ENCODE measurements at places on chromosomes 5 and 9. TPM values are rescaled to one million over a fixed set of nuclear protein-coding genes. Genes with fewer than 3 reads are reported as not detected.

DNA sequence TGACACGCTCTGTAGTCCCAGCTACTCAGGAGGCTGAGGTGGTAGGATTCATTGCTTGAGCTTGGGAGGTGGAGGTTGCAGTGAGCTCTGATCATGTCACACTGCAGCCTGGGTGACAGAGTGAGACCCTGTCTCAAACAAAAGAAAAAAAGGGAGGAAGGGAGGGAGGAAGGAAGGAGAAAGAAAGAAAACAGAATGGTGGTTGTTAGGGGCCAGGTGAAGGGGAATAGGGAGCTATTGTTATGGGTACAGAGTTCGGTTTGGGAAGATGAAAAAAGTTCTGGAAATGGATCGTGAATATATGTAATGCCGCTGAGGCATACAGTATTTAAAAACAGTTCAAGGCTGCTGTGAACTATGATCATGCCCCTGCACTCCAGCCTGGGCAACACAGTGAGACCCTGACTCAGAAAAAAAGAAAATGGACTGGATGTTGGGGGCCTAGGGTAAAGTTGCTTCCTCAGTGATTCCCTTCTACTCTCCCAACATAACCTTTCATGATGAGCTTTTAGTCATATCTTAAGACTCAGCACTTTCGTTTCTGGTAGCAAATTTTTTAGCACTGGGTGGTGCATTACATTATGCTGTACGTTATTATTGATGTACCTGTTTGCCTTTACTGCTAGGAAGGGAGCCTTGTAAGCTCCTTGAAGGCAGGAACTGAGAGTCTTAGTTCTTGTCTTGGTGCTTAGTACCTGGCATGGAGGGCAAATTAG, 4.0 kb downstream of the CTNNA1 start:
- no peak overlapping the region for H3K4me3 ChIP-seq
- no peak overlapping the region for H3K27ac ChIP-seq
- peaks cover 48% of the 10 kb centered on the region for H3K4me1 ChIP-seq
- peaks cover 41% of the 10 kb centered on the region for H3K36me3 ChIP-seq

DNA sequence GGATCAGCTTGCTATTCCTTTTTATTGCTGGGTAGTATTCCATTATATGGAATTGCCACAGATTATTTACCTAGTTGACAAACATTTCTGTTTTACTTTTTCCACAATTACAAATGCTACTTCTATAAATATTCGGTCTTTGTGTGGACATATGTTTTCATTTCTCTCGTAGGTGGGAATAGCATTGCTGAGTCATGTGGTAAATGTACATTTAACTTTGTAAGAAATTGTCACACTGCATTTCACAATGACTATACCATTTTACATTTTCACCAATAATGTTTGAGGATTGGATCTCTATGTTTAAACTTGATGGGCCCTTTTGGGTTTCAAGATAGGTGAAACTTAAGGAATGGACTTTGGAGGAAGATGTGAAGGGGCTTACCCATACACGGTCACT, 19.7 kb downstream of the RAI14 start:
- H3K4me1 ChIP-seq = peaks cover 38% of the 10 kb centered on the region
- H3K27me3 ChIP-seq = no peaks in the 10 kb centered on the region

GRCh38 chr9:77750284-77750683, 102.2 kb upstream of the GNA14 start:
- DNase-seq = no peak
- H3K27me3 ChIP-seq = no peaks in the 10 kb centered on the region
- peak overlapping the region; percentile 30 for H3K27ac ChIP-seq
- H3K36me3 ChIP-seq = no peaks in the 10 kb centered on the region
- H3K4me3 ChIP-seq = no peak overlapping the region
- peaks cover 36% of the 10 kb centered on the region for H3K4me1 ChIP-seq

- H3K27me3 ChIP-seq = no peaks in the 10 kb centered on the region
- H3K4me1 ChIP-seq = peaks cover 6% of the 10 kb centered on the region
- H3K4me3 ChIP-seq = no peak overlapping the region
Observed at GRCh38 chr5:132000677-132001453, 10.6 kb downstream of the ACSL6 start.

- no peak overlapping the region for H3K4me3 ChIP-seq
- H3K36me3 ChIP-seq = no peaks in the 10 kb centered on the region
- no peak for DNase-seq
- no peaks in the 10 kb centered on the region for H3K4me1 ChIP-seq
Observed at GRCh38 chr9:73200694-73201452, 49.2 kb downstream of the ANXA1 start.

DNA sequence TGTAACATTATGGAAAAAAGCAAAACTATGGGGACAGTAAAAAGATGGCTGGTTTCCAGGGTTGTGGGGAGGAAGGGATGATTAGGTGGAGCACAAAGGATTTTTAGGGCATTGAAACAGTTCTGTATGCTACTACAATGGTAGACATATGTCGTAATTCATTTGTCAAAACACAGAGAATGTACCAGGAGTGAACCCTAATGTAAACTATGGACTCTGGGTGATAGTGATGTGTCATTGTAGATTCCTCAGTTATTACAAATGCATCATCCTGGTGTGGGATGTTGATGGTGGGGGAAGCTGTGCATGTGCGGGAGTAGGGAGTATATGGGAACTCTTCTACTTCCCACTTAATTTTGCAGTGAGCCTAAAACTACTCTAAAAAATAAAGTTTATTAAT, 135.0 kb upstream of the GABRP start:
- peaks cover 1% of the 10 kb centered on the region for H3K27me3 ChIP-seq
- no peak overlapping the region for H3K4me3 ChIP-seq
- H3K27ac ChIP-seq = no peak overlapping the region
- H3K36me3 ChIP-seq = no peaks in the 10 kb centered on the region

DNA sequence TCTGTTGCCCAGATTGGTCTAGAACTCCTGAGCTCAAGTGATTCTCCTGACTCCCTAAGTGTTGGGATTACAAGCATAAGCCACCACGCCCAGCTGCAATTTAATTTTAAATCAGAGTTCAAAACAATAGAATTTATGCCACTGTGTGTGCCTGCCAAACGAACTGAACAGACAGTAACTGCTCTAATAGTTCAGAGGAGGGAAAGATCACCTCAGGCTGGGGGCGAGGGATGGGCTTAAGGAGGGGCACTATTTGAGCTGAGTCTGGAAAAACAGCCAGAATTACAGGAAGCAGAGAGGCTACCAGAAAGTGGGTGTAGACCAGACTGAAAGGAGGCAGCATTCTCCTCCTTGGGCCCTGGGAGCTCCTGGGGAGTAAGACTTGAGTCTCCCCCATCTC, 12.2 kb downstream of the NOL6 start:
- DNase-seq = no peak
- no peak overlapping the region for H3K4me3 ChIP-seq
- H3K27me3 ChIP-seq = no peaks in the 10 kb centered on the region
- H3K36me3 ChIP-seq = peaks cover 63% of the 10 kb centered on the region
- peaks cover 13% of the 10 kb centered on the region for H3K4me1 ChIP-seq
- H3K27ac ChIP-seq = no peak overlapping the region

The CYSRT1 gene
- total RNA-seq = not detected

The MACROH2A1 gene
- total RNA-seq = 206 TPM

The LEAP2 gene
- 2.3 TPM for total RNA-seq

The ZNG1F gene
- 16.5 TPM for total RNA-seq

The DCTN4 gene
- total RNA-seq = 113 TPM
